ENCODE measurements at places on chromosomes 5 and 9.

GRCh38 chr5:157214861-157215513 lies 34.3 kb downstream of the ITK start:
- no peak for DNase-seq

DNA sequence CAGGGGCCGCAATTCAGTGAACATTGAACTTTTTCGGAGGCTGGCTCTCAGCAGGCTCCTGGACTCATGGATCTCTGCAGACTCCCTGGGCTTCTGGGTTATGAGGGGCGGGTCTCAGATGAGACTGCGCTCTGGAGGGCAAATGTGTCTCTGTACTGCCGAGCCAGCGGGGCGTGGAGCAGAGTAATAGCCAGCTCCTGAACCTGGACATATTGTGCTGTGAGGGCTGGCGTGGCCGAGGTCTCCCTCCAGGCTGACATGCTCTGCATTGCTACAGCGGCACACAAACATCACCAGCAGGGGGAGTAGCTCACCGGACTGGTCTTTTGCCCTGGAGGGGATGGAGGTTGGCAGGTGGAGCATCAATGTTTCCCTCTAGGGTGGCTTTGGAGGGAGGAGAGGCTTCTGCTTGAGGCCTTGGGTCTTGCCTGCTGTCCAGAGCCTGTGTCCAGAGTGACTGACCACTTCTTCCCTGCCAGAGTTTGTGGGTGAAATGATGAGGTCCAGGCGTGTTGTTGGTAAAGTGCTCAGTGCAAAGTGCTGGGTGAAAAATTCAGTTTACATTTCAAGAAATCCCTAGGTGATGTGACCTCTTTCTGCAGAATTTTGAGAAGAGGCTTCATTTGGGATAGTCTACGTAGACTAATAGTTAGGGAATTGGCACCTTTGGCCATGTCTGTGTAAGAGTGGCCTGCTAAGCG lies 10.9 kb upstream of the GADD45G start:
- DNase-seq = no peak

- no peak for DNase-seq
Observed at GRCh38 chr5:56506211-56506965, 273.3 kb upstream of the ANKRD55 start.

GRCh38 chr5:178078197-178079010 lies 34.9 kb upstream of the N4BP3 start:
- no peak for DNase-seq

- no peak for DNase-seq
Observed at GRCh38 chr5:139061856-139062255, 136.3 kb downstream of the SIL1 start.
